ENCODE measurements at places on chromosomes 3 and 15.
A peak's percentile ranks its signal among the peaks of the same experiment; 100 is the strongest.

DNA sequence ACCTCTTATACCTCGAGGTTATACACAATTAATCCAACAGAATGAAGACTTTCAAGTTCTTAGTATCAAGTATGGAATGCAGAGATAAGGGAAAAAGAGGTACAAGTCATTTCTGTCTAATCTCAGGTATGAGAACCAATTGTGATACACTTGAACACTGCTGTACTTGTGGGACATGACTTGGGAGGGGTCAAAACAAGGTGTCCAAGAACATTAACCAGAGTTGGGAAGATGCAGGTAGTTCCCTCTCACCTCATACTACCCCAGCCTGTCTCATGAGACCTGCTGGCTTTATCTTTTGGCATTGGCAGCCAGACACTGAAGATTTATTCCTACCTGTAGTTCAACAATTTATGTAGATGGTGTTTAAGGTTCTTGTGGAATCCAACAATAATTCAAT lies 209.7 kb downstream of the NR1D2 start:
- DNase-seq = no peak

DNA sequence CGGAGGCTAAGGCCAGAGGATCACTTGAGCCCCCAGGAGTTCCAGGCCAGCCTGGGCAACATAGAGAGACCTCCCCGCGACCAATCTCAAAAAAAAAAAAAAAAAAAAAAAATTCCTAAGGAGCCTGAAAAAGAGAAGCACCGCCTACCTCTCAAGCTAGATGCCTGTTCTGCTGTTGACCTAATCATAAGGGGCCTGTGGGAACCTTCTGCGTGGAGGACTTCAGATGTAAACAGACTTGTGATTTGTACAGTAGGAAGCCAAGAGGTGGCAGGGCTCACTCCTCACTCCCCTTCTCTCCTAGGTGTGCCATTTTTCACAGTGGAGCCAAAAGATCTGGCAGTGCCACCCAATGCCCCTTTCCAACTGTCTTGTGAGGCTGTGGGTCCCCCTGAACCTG lies 3.2 kb downstream of the TYRO3 start:
- no peak for DNase-seq

- DNase-seq = peak; percentile 100
These were observed 345 bp upstream of the CDV3 start for GRCh38 chr3:133573054-133573628.

DNA sequence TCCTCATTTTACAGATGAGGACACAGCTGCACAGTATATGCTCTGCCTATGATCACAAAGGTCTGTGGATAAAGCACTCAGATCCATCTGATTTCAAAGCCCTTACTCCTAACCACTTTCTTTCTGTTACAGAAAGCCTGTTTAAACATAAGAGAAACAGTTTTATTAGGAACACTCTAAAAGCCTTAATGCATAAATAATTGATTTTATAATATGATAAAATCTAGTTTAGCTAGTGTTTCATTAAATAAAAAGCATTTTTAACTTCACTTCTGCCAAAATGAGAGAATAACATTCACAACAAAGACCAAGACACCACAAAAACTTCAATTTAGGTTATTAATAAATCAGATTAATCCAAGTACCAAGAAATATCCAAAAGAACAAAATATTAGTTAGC lies 21.4 kb downstream of the SNX4 start:
- DNase-seq = no peak

DNA sequence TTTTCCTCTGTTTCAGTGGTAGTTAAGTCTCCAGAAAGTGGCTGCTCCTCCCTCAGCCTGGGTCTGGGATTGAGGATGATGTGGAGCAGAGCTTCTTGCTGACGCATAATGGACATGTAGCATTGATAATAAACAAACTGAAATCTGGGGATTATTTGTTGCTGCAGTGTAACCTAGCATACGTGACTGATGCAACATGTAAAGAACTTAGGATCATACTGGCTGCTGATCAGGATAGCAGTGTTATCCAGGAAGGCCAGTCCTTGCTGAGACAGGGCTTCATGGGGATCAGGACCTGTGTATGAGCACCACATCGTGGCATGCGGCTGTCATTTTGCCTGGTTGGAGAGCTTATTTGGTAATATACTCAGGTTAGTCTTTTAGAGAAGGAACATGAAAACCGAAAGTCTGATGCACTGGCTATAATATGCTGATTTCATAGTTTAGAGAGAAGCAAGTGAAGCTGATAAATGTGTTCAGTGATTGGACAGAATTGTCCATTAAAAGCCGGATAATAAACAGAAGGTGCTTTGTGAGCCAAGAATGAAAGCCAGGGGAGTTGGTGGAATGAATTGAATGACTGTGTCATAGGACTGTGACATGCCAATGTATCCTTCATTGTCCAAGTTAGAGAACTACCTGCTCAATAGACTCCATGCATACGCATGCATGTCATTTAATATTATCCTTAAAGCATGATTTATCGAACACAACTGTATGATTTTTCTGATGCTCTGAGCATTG lies 4.1 kb downstream of the MINAR1 start:
- no peak for DNase-seq

DNA sequence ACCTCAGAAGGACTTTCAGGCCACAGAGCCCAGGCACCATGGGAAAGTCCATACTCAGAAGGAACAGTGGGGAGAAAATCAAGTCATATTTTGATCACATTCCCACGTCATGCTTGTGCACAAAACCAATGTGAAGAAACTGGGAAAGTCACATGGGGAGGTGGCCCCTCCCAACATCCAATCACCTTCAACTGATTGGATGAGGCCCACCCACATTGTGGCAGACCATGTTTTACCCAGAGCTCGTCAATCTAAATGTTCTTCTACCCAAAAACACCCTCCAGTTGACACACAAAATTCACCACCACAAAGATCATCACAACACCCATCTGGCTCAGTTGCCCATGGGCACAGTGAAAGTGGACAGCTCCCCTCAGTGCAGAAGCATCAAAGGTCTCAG lies 248.2 kb upstream of the IGF1R start:
- DNase-seq = no peak

DNA sequence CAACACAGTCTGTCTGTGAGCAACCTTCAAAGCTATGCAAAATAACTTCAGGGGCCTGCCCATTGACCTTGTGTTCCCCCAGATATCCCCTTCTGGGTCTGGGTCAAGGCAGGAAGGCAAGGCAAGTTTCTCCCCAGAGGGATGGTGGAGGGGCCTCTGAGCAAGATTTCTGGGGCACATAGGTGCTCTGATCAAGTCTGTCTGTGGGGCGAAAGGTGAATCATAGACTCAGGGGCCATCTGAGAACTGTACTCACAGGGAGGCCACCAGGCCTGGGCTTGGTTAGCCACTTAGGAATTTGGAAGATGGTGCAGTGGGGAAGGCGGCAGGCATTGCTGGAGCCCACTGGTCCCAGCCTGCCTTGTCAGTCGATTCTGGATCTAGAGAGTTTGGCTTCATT lies 92.4 kb downstream of the MINAR1 start:
- no peak for DNase-seq

- no peak for DNase-seq
These were observed 77.7 kb downstream of the CEP63 start for GRCh38 chr3:134563601-134564000.

DNA sequence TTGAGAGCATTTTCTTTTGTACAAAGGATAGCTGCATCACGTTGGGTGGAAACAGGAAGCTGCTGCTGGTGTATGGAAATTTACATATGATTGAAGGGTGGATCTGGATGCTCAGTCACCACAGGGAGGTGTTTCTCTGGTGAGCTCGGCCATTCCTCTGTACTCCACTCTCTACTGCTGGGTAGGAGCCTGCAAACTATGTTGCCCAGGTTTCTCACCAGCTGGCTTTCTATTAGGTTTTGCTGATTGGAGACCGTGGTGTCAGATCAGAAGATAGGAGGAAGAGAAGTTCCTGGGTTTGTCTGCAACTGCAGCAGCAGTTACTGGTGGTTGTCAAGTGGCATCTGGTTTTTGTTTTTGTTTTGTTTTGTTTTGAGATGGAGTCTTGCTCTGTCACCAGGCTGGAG lies 61.7 kb downstream of the TAMM41 start:
- no peak for DNase-seq

- no peak for DNase-seq
These were observed 193.3 kb downstream of the ZBTB20 start for GRCh38 chr3:114953800-114954199.

DNA sequence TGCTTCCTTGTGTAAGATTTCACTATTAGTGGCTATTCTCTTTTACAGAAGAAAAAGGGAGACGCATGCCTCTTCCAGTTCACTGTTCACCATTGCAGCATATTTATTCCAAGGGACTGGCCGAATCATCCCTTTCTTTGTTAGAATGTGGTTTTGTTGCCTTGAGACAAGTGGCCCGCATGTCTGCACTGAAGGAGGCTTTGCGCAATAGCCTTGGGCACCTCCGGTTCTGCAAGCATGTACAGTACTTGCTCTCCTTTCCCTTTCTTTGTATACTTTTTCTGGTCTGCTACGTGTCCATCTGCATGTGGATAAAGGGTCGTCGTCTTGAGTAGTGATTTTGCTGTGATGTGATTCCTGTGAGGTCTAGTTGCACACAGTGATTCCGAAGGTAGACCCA lies 43.0 kb downstream of the FLNB start:
- no peak for DNase-seq

- DNase-seq = no peak
These were observed 27.9 kb upstream of the TGFBR2 start for GRCh38 chr3:30578479-30578878.

DNA sequence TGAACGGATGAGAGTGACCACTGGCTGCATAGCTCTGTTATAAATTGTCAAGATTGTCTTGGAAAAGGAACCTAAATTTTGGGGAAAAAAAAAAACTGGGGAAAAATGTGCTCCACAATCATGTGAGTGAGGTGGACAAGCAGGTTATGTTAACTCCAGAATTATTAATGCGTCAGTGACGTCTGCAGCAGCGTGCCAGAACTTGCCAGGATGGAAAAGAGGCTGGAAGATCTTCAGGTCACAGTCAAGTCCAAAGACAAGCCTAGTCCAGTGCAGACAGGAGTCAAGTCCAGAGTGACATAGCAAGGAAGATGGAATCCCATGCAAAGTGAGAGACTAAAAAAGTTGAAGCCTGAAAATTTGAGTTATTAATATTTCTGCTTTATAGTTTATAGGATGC lies 140.6 kb downstream of the RYR3 start:
- DNase-seq = no peak

DNA sequence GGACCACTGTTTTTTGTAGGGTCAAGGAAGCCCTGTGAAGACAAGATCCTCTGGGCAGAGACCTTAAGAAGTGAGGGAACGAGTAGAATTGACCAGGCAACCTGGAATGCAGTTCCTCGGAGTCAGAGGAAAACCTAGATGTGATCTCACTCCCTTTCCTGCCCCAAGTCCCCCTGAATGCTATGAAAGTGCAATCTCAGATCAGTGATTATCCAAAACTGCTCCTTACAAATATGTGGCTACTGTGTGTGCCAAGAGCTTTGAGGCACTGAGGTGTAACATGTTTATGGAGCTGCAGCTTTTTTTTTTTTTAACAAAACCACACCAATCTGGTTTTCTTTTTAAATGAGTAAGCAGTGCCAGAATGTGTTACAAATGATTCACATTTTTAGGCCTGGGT lies 35.8 kb downstream of the THSD4 start:
- DNase-seq = no peak

DNA sequence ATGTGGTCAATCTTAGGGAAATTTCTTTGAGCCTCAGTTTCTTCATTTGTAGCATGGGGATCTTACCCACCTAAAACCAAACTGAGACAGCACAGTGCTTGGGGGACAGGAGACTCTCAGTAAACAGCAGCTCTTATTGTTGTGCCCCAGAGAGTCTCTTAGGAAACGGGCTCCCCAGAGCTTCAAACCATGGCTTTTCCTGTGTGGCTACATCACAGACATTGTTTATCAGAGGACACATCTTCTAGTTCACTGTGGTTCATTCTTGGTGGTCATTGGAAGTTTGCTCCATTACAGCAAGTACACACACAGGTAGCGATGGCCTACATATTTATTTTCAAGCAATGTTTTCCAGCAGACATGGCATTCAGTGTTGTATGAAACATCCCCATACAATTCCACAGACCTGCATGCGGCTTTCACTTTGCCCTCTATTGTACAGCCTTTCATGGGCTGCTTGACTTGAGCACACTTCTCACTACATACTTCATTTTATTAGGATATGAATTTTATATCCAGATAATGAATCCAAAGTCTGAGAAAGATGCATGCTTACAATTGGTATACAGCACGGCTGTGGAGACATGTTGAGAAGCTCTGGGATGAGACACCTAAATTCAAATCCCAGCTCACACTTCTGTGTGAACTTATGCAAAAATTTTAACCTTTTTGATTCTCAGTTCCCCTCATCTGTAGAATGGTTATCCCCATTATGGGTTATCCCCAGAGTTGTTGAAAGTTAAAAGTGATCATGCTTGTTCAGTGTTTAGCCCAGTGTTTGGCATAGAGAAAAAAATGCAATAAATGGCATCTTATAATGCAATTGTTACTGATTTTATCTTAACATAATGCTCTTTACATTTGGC lies 84.8 kb upstream of the ICE2 start:
- DNase-seq = no peak

- DNase-seq = no peak
These were observed 41.3 kb downstream of the NEK11 start for GRCh38 chr3:131067983-131068382.

GRCh38 chr3:8470801-8471200 lies 30.8 kb upstream of the LMCD1 start:
- DNase-seq = no peak

GRCh38 chr3:126342991-126343648 lies 14.1 kb downstream of the KLF15 start:
- DNase-seq = no peak

DNA sequence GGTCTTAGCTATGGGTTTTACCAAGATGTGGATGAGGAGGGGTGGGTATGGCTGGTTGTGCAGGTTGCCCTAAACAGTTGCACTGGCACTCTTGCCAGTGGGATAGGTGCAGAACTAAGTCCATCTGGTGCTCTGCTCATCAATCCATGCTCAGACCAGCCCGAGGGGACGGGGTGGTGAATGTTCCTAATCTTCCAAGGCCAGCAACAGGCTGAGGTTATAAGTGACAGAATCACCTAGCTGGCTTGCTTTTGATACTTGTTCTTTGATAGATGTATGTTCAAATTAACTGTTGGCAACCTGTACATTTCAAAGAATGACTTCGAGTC lies 53.5 kb upstream of the CCR2 start:
- no peak for DNase-seq

DNA sequence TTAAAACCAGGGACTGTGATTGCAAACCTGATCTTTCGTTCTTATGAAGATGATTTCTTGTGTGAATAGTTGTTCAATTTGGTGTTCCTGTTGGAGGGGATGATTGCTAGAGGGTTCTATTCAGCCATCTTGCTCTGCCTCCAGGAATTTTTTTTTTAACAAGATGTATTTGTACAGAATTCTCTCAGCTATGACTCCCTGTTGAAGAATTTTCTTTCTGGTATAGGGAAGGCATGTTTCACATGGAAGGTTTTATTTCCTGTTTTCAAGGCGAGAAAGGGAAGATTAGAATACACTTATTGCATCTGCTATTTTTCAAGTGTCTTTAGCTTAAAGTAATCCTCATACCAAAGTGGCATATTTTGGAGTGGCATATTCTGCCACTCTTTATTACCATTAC lies 5.6 kb upstream of the LRRC34 start:
- no peak for DNase-seq

- DNase-seq = no peak
These were observed 137.9 kb upstream of the POU1F1 start for GRCh38 chr3:87414271-87414670.

Measured in LNCaP clone FGC (cell line).